ENCODE measurements at places on chromosomes 2 and 18.

- no peaks in the 10 kb centered on the region for H3K36me3 ChIP-seq
- H3K4me3 ChIP-seq, result no peak overlapping the region
- no peaks in the 10 kb centered on the region for H3K4me1 ChIP-seq
- DNase-seq, result no peak
Measured at GRCh38 chr2:122340246-122340645, 584.8 kb downstream of the TSN start.

GRCh38 chr2:85819811-85820510, 66.2 kb downstream of the ATOH8 start:
- H3K27me3 ChIP-seq, result no peaks in the 10 kb centered on the region
- DNase-seq, result no peak
- H3K27ac ChIP-seq, result no peak overlapping the region
- H3K4me3 ChIP-seq, result no peak overlapping the region
- no peaks in the 10 kb centered on the region for H3K36me3 ChIP-seq

DNA sequence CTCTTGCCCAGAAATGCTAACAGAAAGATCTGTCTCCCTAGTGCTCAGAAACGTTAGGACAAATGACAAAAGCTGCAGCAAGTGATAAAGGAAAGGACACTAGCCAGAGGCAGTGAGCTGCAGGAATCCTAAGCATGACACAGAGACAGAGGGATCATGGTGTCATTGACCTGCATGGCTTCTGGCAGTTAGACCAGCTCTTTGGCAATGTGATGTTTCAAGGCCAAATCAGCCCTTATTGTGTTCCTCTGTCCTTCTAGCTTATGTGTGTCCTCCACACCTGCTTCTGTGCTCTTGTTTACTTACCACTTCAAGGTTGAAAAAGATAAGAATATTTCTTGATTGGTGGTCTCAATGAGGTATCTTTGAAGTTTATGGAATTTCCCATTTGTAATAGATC, 120.8 kb downstream of the RHBDD1 start:
- H3K27me3 ChIP-seq, result no peaks in the 10 kb centered on the region
- no peaks in the 10 kb centered on the region for H3K4me1 ChIP-seq
- no peak overlapping the region for H3K27ac ChIP-seq

- H3K27me3 ChIP-seq, result no peaks in the 10 kb centered on the region
- H3K27ac ChIP-seq, result no peak overlapping the region
- H3K4me3 ChIP-seq, result no peak overlapping the region
Measured at GRCh38 chr2:207993151-207993763, 32.1 kb downstream of the PLEKHM3 start.

GRCh38 chr2:74429487-74430451, 8.2 kb downstream of the WDR54 start:
- H3K4me1 ChIP-seq, result no peaks in the 10 kb centered on the region
- H3K4me3 ChIP-seq, result no peak overlapping the region
- H3K36me3 ChIP-seq, result peaks cover 33% of the 10 kb centered on the region
- no peaks in the 10 kb centered on the region for H3K27me3 ChIP-seq

DNA sequence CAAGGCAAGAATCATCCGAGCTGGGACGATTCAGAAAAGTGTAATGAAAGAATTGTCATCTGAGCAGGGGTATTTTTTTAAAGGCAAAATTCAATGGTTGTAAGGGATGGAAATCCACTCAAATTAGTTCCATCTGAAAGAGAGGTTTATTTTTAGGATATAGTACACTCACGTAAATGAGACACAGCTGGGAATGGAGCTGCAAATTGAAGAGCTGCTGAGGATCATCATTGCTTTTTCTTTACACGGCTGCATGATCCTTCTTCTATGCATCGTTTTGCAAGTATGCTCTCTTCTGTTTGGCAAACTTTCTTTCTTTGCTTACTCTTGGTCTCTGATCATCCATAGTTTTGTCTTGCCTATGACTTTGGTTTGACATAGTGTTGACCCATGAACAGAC, 27.4 kb upstream of the CUL3 start:
- H3K4me1 ChIP-seq, result no peaks in the 10 kb centered on the region
- no peak overlapping the region for H3K4me3 ChIP-seq
- H3K36me3 ChIP-seq, result no peaks in the 10 kb centered on the region
- H3K27me3 ChIP-seq, result no peaks in the 10 kb centered on the region
- H3K27ac ChIP-seq, result no peak overlapping the region

- peaks cover 51% of the 10 kb centered on the region for H3K36me3 ChIP-seq
- H3K27me3 ChIP-seq, result no peaks in the 10 kb centered on the region
Measured at GRCh38 chr2:241110607-241111439, 8.7 kb upstream of the MTERF4 start.

DNA sequence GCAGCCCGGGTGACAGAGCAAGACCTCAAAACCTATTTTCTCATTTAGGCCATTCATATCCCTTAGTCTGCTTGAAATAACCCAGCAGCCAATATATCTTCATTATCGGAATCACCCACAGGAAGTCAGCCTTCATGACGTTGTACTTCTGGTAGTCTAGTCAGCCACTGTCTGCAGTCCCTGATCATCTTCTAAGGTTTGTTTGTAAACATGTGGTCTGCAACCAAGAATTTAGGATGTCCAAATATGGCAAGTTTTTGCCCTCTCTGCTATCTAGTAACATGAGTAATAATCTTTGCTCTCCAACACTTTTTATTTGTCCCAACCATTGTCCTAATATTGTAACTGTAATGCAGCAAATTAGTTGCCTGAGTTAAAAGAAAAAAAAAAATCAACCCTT, 92.5 kb downstream of the PRPF40A start:
- no peak overlapping the region for H3K4me3 ChIP-seq
- H3K27ac ChIP-seq, result no peak overlapping the region
- H3K27me3 ChIP-seq, result no peaks in the 10 kb centered on the region
- H3K36me3 ChIP-seq, result no peaks in the 10 kb centered on the region

DNA sequence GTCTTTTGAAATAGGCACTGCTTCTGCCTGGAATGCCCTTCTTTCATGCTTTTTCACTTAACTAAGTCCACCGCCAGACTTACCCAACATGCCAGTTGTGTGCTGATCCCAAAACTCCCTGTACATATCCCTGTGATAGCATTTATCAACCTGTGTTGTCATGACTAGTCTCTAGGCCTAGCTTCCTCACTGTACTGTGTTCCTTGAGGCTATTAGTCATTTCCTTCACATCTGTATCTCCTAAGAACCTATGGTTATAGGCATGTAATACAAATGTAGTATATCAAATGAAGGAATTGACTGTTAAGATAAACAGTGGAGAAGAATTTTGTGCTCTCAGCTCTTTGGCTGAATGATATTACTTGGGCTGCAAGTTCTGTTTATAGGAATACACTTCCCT, 184.3 kb downstream of the CYRIA start:
- H3K4me3 ChIP-seq, result no peak overlapping the region
- H3K36me3 ChIP-seq, result no peaks in the 10 kb centered on the region
- peaks cover 96% of the 10 kb centered on the region for H3K4me1 ChIP-seq
- peak overlapping the region; percentile 77 for H3K27ac ChIP-seq
- peak; percentile 65 for DNase-seq

GRCh38 chr2:43420389-43420801, 175.4 kb downstream of the THADA start:
- no peak overlapping the region for H3K27ac ChIP-seq
- H3K36me3 ChIP-seq, result no peaks in the 10 kb centered on the region
- no peak for DNase-seq
- peaks cover 13% of the 10 kb centered on the region for H3K4me1 ChIP-seq
- no peak overlapping the region for H3K4me3 ChIP-seq

All from common myeloid progenitor, CD34-positive (primary cell).